NCI-H2029 (cell line): ENCODE measurements at places on chromosomes 2 and 18.

DNA sequence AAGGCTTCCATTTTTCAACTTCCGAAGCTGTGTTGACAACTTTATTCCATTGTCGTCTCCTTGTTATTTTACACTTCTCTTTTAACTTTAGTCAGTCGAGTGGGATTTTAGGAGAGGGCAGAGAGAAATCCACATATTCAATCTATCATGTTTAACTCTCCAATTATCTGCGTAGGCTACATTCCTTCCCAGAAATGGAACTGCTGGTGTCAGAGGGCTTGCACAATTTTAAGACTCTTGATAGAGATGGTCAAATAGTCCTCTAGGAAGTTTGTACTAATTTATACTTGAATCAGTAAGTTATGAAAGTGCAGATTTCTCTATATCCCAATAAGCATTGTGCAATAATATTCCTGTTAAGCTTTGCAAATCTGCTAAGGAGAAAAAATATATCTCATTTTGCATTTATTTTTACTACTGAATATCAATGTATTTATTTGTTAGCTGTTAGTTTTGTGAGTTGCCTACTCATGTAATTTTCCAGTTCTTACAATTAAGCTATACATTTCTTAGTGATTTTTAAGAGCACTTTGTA, 95.6 kb downstream of the CYP26B1 start:
- DNase-seq: no peak

GRCh38 chr18:23232331-23232730, 97.0 kb downstream of the CABLES1 start:
- DNase-seq: no peak

DNA sequence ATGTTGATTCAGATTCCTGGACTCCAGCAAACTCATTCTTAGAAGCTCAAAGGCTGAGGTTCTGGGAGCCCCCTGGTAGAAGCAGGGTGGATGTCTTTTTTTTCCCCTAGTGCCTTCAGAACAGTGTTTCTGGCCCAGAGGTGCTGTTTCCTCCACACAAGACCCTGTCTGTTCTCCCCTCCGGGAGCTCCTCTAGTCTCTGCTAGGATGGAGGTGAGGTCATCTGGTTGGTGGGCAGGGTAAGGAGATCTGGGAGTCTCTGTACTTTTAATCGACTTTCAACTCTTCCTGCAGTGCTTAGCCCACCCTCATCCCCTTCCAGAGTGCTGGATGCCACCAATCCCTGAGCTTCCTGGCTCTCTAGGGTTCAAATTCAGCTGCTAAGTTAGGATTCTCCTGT, 192.0 kb downstream of the SH3BP4 start:
- DNase-seq: no peak

GRCh38 chr2:48568547-48568946, 38.6 kb downstream of the STON1 start:
- no peak for DNase-seq

DNA sequence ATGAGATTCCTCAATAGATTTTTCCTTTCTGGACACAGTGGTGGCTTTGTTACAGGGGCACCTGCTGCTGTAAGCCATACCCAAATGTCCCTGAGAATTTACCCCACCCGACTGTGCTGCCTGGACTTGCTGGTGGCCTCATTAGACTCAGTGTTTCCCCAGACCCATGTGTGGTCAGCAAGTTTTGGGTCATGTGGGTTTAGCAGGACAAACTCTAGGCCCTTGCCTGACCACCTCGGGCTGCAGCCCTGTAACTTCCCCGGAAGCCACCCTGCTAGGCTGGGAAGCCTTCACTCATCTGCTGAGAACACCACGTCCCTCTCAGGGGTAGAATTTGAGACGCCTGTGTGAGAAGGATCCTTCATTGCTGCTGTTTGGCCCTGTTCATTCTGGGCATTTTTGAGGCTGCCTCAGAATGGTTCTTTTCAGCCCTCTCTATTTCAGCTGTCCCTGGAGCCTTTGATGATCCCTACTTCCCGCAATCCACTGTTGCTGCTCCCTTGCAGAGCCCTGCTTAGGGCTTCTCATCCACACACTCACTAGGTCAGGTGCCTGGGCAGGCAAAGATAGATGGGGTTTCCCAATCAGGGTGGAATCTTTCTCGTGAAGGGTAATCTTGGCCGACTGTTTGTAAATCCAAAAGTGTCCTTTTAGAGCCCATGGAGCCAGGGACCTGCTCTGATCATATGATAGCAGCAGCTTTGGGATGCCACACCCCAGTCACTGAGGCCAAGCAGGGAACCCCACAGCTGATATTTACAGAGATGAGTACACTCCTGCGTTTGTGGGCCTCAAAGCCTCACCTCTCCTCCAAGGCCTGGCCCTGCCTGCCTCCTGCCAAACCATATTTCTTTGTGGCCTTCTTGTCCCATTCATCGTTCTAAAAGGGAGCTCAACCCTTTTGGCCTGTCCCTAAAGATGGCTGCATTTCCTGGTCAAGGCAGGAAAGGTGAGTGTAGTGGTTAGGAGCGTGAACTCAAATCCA, 6.7 kb downstream of the EHD3 start:
- no peak for DNase-seq

GRCh38 chr2:17353263-17353662, 165.0 kb downstream of the RAD51AP2 start:
- DNase-seq: no peak

GRCh38 chr2:148640767-148641166, 3.8 kb upstream of the EPC2 start:
- no peak for DNase-seq

GRCh38 chr2:100451734-100452133, 18.5 kb upstream of the NMS start:
- DNase-seq: no peak

- DNase-seq: no peak
Measured at GRCh38 chr2:45700407-45701013, 49.0 kb downstream of the PRKCE start.

GRCh38 chr2:134912361-134912760, 6.3 kb upstream of the CCNT2 start:
- DNase-seq: no peak

DNA sequence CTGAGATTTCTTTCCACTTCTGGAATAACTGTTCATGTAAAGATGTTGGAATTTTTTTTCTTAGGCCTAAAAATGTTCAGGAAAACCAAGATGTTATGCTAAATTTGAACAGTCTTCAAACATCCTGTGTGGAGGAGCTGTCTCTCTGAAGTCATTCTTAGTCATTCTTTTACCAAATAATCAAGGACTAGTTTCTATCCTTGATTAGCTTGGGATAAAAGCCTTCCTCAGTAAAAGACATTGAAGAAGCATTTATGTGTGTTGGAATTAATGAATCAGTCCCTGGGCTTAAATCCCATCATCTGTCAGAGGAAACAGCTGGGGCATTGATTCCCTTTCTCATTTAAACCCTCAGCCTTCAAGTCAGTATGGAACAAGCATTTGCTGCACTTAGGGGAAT, 300.1 kb upstream of the NXPH2 start:
- DNase-seq: no peak

DNA sequence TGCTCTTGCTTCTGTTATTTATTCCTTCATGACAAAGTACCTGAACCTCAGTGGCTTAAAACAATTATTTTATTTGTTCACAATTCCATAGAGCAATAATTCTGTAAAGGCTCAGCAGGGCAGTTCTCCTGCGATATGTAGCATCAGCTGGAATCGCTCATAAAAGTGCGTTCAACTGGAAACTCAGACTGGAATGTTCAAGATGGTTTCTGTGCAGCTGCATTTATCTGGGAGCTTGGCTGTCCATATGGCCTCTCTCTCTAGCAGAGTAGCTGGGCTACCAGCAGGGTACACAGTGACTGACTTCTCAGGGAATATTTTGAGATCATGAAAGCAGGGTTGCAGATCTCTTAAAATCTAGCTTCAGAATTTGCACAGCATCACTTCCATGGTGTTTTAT, 13.5 kb downstream of the CCDC121 start:
- no peak for DNase-seq

DNA sequence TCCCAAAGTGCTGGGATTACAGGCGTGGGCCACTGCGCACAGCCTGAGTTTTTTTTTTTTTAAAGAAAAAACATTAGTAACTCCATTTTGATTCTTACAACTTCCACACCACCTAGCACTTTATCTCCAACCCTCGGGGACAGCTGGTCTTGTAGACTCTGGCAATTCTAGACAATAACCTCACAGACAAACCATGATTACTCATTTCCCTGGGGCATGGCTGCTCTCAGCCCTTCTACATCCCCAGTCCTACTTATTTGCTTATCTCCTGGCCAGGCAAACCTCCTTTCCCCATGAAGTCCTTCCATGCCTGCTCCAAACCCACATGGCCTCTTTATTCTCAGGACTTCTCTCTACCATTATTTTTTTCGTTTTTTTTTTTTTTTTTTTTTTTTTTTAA, 91.1 kb downstream of the ACTR3 start:
- DNase-seq: no peak

DNA sequence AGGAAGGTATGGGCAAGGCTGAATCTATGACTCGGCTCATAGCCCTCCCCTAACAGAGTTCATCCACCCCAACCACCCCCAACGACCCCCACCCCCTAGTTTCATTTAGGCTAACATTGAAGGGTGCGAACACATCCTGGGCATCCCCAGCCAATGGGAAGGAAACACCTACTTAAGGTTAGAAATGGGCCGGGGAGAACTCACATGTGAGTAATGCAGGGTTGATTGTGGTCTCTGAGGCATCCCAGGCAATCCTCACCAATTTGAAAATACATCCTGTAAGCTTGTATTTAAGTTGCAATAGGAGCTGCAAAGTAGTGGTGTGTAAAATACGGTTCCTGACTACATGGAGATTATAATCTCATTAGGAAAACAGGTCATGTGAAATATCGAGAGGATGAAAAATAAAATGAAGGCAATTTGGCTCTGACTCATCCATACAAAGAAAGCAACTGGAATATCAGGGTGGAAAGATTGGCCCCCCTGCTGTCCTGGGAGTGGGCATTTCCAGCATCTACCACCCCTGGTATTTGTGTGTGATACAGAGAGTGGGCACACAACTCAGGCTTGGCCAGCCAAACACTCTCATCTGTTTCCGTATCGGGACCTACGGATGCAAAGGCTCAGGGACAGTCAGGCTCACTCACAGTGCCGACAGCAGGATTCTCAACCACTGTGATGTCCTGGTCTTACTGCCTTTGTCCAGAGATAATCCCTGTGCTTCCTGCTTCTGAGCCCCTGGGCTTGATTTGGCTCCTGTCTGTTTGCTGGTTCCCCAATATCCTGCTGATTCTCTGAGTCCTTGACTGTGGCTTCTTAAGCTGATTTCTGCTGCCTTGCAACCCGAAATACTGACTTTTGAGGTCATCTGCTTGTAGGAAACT, 90.0 kb upstream of the NCKAP5 start:
- DNase-seq: no peak

- DNase-seq: no peak
Measured at GRCh38 chr2:47601568-47601967, 181.4 kb upstream of the MSH6 start.

DNA sequence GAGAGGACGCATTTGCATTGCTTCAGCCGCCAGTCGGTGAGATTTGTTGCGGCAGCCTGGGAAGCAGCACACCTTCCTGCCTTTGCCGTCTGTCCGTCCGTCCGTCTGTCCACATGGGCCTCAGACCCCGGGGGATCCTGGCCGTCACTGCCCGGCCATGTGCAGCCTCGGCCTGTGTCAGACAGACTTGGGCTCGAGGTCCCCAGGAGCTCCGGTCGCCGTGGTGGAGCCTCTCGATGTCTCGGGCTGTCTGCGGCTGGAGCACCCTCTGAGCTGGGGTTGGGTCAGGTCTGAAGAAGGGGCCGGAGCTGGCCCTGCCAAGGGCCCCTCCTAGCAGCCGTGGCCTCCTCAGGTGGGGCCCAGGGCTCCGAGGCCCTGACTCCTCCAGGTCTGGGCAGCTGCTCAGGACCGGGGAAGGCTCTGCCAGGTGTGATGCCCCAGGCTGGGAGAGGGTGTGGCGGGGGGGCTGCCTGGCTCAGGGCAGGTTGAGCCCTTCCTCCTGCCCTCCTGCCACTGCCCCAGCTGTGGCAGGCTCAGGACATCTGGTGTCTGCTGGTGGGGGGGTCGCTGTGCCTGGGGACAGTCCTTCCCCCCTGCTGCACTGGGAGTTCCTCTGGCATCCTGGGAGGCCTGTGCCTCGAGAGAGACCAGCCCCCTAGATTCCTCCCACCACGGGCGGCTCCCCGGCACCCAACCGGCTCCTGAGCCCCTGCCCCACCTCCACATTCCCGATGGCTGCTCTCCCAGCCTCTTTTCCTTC, 11.8 kb downstream of the NEU4 start:
- DNase-seq: no peak
